ENCODE measurements at places on chromosomes 4 and X.

DNA sequence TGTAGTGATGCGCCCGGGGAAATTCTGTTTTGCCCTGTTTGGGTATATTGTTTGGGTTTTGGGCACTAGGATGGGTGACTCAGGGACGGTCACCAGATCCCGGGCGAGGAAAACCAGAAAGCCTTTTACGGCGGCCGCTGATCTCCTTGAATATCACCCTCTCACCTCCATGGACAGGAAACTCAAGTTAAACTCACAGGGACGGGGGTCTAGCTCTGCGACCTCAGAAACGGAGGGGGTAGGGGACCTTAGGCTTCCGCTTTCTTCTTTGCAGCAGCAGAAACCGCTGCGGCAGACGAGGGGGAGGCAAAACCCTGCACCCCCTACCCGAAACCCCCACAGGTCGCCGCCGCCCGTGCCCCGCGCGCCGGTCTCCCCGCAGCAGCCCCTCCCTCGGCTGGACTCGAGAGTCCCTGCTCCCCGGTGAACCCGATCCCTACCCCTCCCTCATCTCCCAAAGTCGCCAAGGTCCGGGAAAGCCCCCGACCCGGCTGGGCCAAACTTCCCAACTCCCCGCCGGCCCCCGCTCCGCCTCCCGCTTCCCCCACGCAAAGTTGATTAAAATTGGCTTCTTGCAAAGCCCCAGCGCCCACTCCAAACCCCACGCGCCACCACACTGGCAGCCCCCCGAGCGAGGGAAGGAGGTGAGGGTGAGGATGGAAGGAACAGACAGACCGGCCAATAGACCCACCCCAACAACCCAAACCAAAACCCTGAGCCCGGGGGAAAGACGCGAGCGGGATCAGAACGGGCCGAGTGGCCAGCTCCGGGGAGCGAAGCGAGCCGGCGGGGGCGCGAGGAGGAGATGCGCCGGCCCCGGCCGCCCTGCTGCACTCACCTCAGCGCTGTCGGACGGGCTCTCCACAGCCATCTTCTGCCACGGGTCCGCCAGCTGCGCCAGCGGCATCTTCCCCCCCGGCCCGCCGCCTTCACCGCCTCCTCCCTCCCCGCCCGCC, 705 bp downstream of the RPS6KA3 start:
- peak; percentile 22 for DNase-seq

DNA sequence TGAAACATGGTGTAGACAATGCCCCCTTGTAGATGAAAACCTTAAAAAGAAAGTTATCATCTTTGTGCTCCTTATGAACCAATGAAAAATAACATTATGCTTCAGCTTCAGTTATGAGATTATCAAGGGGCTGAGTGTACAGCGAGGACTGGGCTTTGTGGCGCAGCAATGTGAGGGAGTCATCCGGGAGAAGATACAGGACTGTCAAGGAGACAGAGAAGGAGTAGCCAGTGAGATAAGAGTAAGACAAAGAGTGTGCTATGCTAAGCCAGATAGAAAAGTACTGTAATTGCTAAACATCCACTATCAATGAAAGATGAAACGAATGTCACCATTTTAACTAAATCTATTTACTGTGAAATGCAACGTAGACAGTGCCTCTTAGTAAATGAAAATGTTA, 3.6 kb upstream of the KLHL15 start:
- no peak for DNase-seq

- no peak for DNase-seq
Observed at GRCh38 chr4:8108991-8109390, 49.6 kb downstream of the ABLIM2 start.

GRCh38 chr4:16264798-16265197, 38.5 kb upstream of the TAPT1 start:
- DNase-seq = no peak

GRCh38 chr4:5954056-5954760, 61.3 kb upstream of the CRMP1 start:
- DNase-seq = no peak

DNA sequence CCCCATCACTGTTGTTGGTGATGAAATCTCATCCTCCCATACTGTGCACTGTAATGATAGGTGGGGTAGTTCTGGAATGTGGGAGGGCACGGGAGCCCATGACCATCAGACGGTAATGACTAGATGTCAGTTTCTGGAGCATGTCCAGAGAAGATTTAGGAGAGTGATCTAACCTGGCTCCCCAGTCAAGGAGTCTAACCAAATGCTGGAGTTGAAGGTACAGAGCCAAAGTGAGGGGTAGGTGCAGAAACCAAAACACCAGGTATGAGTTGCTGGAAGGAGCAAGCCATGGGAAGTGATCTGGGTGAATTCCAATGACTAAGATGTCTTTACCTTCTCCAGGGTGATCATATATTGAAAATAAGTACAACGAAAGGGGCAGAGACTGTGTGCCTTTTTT, 296.9 kb downstream of the INPP4B start:
- no peak for DNase-seq
